Stomach (tissue), 19 donors: ENCODE measurements at places on chromosomes 11 and 22. TPM values are rescaled to one million over a fixed set of nuclear protein-coding genes. Genes with fewer than 3 reads are reported as not detected.

GRCh38 chr22:33321466-33321865 is 263.3 kb upstream of the SYN3 start:
- DNase-seq, result no peak

- DNase-seq, result no peak
Observed at GRCh38 chr11:99422581-99423427, 402.1 kb downstream of the CNTN5 start.

DNA sequence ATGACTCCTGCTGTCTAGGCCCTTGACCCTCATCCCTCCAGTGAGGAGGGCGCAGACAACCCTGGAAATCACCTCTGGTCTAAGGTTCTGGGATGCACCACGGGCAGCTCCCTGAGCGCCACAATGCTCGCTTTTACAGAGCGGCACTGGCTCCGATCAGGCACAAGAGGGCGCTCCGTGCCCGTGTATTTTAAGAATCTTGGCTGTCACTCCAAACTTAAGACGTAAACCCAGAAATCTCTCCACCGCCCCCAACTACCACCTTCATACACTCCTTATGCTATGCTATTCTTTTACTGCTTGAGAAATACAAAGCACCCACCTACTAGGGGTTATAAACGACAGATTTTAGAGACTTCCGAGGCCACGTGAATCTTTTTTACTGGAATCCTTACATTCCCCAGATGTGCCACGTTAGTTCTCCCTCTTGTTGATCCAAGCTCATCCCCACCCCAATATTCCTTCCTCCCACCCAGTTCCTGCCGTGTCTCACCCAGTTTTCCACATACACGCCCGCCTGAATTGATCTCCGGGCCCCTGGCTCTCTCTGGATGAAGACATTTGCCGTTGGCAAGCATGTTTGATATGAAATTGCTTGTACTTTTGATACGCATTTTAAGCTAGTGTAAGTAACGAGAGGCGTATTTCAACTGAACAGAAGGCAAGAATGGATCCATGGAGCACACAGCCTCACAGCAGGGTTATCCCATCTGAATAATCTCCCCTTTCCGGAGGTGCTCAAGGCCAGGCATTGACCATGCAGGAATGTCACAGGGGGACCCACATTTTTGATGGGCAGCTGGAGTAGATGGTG is 453.5 kb downstream of the OPCML start:
- DNase-seq, result peak; percentile 60

GRCh38 chr22:47781024-47781423 is 1018.6 kb downstream of the TBC1D22A start:
- no peak for DNase-seq

DNA sequence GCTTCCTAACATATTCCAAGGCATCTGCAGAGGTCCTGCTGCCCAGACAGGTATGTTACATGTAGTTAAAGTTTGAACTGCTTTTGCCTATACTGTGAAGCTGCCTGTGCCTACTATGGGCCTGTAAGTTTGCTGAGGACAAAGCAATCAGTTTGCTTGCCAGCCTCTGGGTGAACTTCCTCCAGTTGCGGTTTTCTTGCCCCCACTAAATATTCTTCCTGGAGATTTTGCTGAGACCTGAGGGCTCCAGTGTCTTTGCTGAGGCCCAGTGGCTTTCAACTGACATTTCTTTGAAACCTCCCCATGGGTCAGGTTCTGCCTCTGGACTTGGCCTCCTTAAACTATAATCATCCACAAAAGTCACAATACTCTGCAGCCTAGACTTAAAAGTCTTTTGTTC is 29.6 kb upstream of the MMP20 start:
- DNase-seq, result no peak

- DNase-seq, result no peak
Observed at GRCh38 chr11:33000181-33000580, 15.5 kb upstream of the DEPDC7 start.

DNA sequence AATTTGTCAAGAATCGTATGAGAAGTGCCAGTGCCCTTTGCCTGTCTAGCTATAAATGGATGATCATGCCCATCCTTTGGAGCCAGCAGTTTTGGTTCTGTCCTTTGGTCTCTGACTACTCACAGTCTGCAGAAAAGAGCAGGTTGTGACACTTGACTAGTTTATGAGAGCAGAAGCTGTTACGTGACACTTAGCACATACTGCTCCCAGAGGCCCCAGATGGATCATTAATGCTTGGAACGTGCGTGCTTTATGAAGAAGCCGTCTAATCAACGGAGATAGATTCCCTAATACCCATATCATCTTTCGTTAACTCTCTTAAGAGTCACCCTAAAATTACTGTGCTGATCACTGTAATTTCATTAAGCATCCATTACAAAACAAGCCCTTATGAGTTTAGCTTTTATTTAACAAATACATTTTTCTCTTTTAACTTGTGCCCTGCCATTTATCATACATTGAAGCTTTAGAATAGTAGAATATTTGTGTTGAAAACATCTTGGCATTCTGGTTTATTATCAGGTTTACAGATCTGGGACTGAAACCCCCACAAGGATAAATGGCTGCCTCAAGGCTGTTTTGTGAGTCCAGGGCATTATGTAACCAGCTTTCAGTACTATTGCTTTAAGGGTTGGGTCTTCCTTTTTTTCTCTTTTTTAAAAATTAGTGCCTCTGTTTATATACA is 47.0 kb upstream of the ADORA2A start:
- DNase-seq, result no peak

DNA sequence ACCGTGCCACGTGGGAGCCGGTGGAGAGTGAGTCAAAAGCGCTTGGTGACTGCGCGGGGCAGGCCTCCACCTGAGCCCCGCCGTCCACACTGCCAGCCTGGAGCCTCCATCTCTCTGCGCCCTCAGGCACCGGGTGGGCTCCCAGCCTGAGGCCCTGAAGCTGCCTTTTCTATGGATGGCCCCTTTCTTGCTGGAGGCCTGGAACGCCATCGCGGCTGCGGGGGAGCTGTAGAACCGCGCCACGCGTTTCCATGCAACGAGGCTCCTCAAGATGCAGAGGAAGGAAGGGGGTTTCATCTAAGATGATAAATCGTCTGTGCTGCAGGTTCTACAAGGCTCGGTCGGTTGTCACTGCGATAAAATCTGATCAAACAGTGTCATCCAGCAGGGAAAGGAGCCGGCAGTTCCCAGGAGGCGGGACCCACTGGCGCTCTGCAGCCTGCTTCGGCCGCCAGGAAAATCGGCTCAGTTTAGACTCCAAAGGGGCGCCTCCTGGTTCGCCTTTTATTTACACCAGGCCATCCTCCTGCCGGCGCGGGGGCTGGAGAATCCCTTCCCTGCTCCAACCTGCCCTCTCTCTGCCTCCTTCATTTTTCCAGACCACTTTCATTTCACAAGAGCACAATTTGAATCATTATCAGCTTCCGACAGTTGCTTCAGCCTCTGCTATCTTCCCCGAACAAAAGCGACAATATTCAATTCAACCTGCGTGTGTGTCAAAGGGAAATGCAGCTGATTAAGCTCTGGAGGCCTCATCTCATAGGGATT is 624.4 kb downstream of the BRD1 start:
- DNase-seq, result no peak

GRCh38 chr11:19768815-19769214 is 56.2 kb downstream of the NAV2 start:
- no peak for DNase-seq

- DNase-seq, result peak; percentile 83
Observed at GRCh38 chr11:64206457-64207255, at the start of gene FERMT3. Gene FERMT3, plus strand, starts transcription at chr11:64206721. Its CDS starts 644 bp downstream, at chr11:64207365.

DNA sequence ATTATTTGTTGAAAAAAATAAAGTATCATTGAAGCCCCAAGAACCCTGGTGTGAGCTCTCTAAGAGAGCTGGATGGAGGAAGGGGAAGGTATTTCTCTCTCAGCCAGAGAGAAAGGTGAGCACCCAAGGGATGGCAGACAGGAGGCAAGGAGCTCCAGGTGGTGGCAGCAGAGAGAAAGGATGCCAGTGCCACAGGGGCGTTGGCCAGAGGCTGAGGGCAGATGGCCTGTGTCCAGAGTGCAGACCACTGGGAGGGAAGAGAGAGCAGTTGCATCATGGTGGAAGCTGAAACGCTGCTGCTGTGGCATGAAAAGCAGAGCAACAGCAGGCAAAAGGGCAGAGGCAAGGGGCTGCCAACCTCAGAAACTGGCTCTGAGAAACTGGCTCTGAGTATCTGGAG is 8.5 kb downstream of the SPON1 start:
- DNase-seq, result peak; percentile 42

DNA sequence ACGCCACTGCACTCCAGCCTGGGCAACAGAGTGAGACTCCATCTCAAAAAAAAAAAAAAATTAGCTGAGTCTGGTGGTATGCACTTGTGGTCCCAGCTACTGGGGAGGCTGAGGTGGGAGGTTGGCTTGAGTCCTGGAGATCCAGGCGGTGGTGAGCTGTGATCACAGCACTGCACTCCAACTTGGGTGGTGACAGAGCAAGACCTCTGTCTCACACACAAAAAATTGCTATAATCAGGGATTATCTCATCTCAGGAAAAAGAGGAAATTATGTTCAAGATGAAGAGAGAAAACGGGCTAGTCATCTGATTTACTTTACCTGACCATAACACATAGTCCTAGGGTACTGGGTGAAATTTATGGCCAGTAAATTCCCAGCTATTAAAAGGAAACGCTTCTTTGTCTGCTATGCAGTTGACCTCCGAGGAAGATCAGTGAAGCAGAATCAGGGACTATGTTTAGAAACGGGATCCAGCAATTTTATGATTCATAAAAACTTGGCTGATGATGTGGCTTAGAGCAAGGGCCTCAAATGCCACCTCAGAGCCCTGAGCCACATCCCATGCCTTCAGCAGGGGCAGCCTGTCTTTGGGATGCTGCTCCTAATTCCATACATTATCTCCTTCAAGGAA is 386.2 kb downstream of the NTM start:
- no peak for DNase-seq

DNA sequence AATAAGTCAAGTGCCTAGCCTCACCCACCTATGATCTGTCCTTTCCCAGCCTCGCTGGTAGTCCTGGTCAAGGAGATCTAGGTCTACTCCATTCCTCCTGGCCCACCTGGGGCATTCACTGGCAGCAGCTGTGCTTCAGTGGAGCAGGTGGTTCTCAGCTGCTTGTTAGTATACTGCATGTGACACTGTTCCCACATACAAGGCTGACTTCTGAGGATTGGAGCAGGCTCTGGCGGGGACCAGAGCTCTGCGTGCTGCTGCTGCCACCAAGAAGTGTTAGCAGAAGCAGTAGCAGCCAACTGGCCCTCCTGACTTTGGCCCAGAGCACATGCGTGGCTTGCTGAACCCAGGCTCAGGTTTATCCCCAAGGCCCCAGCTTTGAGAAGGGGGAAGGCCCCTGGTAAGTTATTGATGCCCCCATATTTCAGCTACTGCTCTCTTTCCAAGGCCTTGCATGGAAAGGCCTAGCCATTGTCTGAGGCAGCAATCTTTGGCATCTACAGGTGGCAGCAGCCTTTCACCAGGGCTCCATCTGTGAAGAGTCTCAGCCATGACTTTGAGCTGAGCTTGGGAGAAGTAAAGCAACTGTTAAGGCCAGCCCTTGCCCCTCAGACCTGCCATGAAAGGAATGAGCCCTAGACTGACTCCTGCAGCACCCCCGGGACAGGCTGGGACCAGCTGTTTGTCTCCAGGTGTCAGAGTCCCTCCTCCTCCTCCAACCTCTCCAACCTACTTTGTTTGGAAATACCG is 26.5 kb downstream of the ARHGAP1 start:
- no peak for DNase-seq

GRCh38 chr22:33028234-33028633 is 29.9 kb downstream of the SYN3 start:
- DNase-seq, result no peak

DNA sequence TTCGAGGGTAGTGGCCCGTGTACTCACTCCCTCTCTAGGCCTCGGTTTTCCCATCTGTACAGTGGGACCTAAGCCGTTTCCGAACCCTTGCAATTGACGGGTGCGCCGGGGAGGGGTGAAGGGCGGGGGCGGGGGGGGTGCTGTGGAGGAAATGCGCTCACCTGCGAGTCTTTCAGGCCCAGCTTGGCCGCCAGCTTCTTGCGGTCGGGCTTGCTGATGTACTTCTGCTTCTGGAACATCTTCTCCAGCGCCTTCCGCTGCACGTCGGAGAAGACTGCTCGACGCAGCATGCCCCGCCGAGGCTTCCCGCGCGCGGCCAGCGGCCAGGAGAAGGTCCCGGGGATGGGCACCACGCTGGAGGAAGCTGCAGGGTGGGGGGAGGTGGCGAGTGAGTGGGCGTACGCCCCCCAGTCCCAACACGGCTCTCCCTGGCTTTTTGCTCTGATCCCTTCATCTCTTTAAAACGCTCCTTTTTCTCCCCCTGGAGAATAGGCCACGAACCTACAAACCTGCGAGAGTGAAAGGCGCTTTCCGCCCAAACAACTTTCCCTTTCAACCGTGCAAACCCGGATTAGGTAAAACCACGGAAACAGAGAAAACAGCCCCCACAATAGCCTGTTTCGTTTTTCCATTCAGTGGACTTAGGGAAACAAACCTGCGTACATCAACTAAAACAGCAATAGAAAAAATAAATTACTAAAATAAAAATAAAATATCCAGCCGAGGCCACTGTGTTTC is 3.2 kb downstream of the DBX1 start:
- peak; percentile 27 for DNase-seq

DNA sequence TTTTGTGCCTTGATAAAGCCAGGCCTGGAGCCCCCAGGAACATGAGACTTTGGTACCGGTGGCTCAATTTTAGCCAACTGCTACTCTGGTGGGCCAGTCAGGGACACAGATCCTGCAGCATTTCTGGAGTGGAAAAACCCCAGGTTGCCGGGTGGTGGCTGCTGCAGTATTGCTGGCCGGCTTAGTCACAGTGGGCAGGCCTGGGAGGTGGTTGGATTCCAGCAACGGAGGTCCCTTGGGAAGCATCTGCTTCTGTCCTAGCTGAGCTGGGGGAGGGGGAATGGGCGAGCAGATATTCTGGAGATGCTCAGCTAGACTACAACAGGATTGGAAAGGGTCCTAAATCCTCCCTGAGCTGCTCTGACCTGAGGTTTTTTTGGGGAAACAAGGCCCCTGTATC is 31.6 kb upstream of the ACCSL start:
- peak; percentile 55 for DNase-seq

DNA sequence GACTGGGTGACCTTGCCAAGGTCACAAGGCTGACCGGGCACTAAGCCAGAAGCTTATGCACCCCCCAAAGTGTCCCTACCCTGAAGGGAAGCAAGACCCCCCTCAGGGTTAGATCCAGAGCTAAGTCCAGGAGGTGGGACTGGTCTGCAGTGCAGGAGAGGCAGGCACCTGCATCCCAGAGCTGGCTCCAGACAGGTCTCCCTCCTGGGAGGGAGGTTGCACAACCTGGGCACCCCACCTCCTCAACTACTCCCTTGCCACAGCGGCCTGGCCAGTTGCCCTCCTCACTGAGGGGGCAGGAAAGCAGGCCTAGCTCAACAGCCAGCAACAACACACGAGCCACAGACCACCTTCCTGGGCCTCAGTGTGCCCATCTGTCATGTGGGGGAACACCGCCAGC is 75.0 kb upstream of the TCF20 start:
- no peak for DNase-seq

GRCh38 chr22:48630433-48630754 is 1197.3 kb downstream of the BRD1 start:
- DNase-seq, result no peak

VSIG2 gene
- total RNA-seq, result 88.6 TPM

CCDC87 gene
- total RNA-seq, result 15.9 TPM

IL18 gene
- 21.4 TPM for total RNA-seq

ME3 gene
- total RNA-seq, result 47.1 TPM

ZDHHC13 gene
- 10.3 TPM for total RNA-seq
